Epithelial cell of alveolus of lung (primary cell): ENCODE measurements at places on chromosomes 12 and 14. TPM values are rescaled to one million over a fixed set of nuclear protein-coding genes. Genes with fewer than 3 reads are reported as not detected.

The FGF23 gene
- not detected in 2 replicates for total RNA-seq

The FOXN4 gene
- total RNA-seq, result not detected in 2 replicates

The TBC1D30 gene
- 0.16 and 0.39 TPM in 2 replicates for total RNA-seq

The NAV3 gene
- total RNA-seq, result 26.0 and 42.5 TPM in 2 replicates

The RNU4-1 gene
- under 0.01 TPM in 2 replicates for total RNA-seq

The ZFP36L1 gene
- 116 and 138 TPM in 2 replicates for total RNA-seq

The BEGAIN gene
- total RNA-seq, result 0.08 and 4.0 TPM in 2 replicates

The ETFBKMT gene
- total RNA-seq, result 1.9 and 2.3 TPM in 2 replicates

The TTLL5 gene
- total RNA-seq, result 11.5 and 16.2 TPM in 2 replicates

The KRT77 gene
- not detected in 2 replicates for total RNA-seq

The CCDC38 gene
- not detected in 2 replicates for total RNA-seq

The TAS2R20 gene
- 0.64 and 0.65 TPM in 2 replicates for total RNA-seq

The PIK3C2G gene
- 0.13 TPM in 1 of 2 replicates, not detected in the other for total RNA-seq

The TMEM30B gene
- total RNA-seq, result 0.16 and 0.65 TPM in 2 replicates

The PTCSC3 gene
- total RNA-seq, result not detected in 2 replicates

The A2M gene
- total RNA-seq, result 2.5 and 566 TPM in 2 replicates

The HOXC12 gene
- total RNA-seq, result not detected in 2 replicates

The NFATC4 gene
- 36.1 and 111 TPM in 2 replicates for total RNA-seq

The ZNF26 gene
- 3.4 and 17.8 TPM in 2 replicates for total RNA-seq

The NOVA1 gene
- 1.7 and 6.1 TPM in 2 replicates for total RNA-seq

The TMPRSS12 gene
- total RNA-seq, result not detected in 2 replicates

The ADSS1 gene
- total RNA-seq, result 2.6 and 24.9 TPM in 2 replicates

The TAS2R9 gene
- total RNA-seq, result not detected in 2 replicates

The SERPINA10 gene
- not detected in 2 replicates for total RNA-seq

The ZDHHC22 gene
- total RNA-seq, result not detected in 2 replicates

The ABCC9 gene
- total RNA-seq, result 1.5 and 1.6 TPM in 2 replicates
